ENCODE measurements at places on chromosomes 3 and 15.

DNA sequence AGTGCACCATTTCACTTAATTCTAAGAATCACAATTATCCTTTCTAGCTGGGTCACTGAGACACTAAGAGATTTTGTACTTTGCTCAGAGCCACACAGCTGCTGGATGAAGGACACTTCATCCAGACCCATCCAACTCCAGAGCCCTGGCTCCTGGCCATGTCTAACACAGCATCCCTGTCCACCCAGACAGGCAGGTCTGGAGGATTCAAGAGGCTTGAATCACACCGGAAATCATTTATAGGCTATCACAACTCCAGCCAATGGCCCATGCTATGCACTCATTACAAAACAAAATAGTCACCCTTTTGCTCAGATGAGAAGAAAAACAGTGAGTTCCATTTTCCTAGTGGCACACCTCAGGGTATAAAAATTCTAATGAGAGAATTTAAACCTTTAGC is 198.2 kb upstream of the LMCD1 start:
- H3K4me3 ChIP-seq, result no peak overlapping the region
- no peak for DNase-seq
- no peaks in the 10 kb centered on the region for H3K4me1 ChIP-seq
- H3K36me3 ChIP-seq, result no peaks in the 10 kb centered on the region
- H3K27ac ChIP-seq, result no peak overlapping the region

DNA sequence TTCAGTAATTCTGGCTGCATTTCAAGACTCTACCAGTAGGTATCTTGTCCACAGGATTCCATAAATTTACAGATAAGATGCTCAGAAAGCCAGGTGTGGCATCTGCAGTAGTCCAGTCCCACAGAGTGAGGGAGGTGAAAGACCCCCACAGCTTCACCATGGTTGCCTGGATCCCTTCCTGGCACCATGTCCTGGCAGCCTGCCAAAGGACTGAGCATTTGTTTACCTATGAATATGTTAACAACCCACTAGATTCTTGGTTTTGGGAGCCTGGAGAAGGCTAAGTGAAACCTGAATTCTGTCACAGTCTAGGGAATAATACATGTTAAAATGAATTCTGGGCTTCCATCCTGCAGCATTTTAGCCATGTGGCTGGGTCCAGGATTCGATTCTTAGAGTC is 14.9 kb downstream of the CHST2 start:
- H3K27me3 ChIP-seq, result no peaks in the 10 kb centered on the region
- no peak overlapping the region for H3K27ac ChIP-seq
- H3K4me1 ChIP-seq, result no peaks in the 10 kb centered on the region
- no peak overlapping the region for H3K4me3 ChIP-seq

DNA sequence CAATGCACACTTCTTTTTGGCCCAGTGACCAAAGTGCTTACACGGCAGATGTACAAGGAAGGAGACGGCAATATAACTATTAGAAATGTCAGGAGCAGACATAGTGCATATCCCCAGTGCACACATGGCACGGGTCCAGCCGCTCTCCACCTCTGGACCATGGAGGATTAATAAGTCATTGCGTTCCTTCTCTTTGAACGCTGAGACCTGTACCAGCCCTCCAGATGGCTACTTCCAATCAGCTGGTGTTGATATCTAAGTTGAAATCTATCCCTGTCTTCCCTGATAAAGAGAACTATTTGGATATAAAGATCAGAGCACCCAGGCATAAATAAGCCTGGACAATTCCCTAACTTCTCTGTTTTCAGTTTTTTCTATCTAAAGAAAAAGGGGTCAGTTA is 212.5 kb downstream of the CADPS start:
- H3K4me3 ChIP-seq, result no peak overlapping the region
- H3K4me1 ChIP-seq, result no peaks in the 10 kb centered on the region
- DNase-seq, result no peak
- no peak overlapping the region for H3K27ac ChIP-seq
- no peaks in the 10 kb centered on the region for H3K27me3 ChIP-seq
- H3K36me3 ChIP-seq, result no peaks in the 10 kb centered on the region

GRCh38 chr3:115898656-115899410 is 275.5 kb downstream of the GAP43 start:
- no peaks in the 10 kb centered on the region for H3K27me3 ChIP-seq
- H3K4me3 ChIP-seq, result no peak overlapping the region
- no peaks in the 10 kb centered on the region for H3K36me3 ChIP-seq

GRCh38 chr3:72033666-72034428 is 248.9 kb upstream of the PROK2 start:
- no peaks in the 10 kb centered on the region for H3K4me1 ChIP-seq
- no peak overlapping the region for H3K4me3 ChIP-seq
- H3K27me3 ChIP-seq, result no peaks in the 10 kb centered on the region
- H3K36me3 ChIP-seq, result no peaks in the 10 kb centered on the region
- no peak overlapping the region for H3K27ac ChIP-seq
- DNase-seq, result no peak

DNA sequence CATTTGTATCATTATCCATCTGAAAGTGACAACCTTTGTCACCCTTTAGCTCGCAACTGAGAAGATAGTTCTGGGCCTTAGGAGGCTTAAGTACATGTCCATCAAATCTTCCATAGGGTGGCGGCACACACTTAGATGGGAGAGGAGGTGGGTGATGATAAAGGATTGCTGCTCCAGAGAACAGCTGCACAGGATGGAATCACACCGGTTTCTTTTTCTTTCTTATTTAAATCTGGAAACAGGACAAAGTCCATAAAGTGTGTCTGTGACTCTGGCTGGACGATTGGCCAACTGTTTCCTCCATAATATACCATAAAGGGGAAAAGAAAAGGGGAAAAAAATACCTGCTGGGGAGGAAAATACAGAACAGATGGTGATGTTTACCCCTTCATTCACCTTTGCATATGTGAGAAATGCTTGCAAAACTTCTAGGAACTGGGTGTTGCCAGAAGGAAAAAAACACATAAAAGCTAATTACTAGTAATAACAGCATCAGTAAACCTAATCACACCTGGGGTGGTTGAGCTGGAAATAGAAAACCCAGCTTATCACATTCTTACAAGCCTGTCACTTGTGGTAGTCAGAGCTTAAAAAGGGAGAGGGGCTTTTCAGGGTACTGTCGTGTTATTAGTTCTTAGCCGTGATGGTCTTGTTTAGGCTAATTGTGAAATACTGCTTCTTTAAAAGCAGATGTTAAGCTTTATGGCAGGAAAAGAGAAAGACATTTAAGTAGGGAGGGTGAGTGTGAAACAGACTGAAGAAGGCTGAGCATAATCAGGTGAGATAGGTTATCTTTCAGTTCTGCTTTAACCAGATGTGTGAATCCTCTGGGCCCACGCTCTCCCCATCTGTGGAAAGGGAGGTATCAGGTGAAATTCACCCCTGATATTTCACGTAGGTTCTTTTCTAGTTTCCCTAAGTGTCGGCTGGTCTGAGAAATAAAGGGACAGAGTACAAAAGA is 16.7 kb downstream of the C2CD4A start:
- no peaks in the 10 kb centered on the region for H3K4me1 ChIP-seq
- no peaks in the 10 kb centered on the region for H3K36me3 ChIP-seq
- no peak overlapping the region for H3K27ac ChIP-seq
- DNase-seq, result no peak

DNA sequence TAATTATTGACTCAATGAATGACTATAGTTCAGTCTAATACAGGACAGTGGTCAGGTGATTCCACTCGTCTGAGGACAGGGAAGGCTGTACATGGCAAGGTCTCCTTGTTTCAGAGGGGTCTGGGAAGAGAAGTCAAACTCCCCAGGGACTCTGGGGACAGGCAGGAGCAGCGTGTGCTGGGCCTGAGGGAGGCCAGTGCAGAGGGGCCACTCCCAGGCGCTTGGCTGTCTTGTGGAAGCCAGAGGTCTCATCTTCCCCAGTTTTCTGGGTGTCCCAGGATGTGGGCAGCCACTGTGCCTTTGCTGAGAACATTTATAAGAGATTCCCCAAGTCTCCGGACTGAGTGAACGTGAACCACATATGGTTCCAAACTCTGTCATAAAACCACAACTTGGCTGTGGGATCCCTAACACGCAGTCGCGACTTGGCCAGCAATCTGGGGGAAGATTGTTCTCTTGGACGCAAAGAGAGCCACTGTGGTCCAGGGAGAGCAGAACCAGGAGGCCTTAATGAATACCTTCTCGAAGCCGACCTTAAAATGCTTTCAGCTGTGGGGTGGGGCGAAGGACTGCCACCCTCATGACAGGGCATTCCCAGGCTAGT is 30.4 kb downstream of the BHLHE40 start:
- no peaks in the 10 kb centered on the region for H3K36me3 ChIP-seq
- no peak overlapping the region for H3K4me3 ChIP-seq
- H3K27me3 ChIP-seq, result no peaks in the 10 kb centered on the region
- H3K27ac ChIP-seq, result no peak overlapping the region
- DNase-seq, result no peak

GRCh38 chr3:190217081-190217480 is 96.4 kb upstream of the P3H2 start:
- DNase-seq, result no peak
- H3K4me1 ChIP-seq, result no peaks in the 10 kb centered on the region
- no peaks in the 10 kb centered on the region for H3K27me3 ChIP-seq
- no peak overlapping the region for H3K27ac ChIP-seq

GRCh38 chr3:140472306-140473020 is 205.4 kb upstream of the TRIM42 start:
- H3K36me3 ChIP-seq, result no peaks in the 10 kb centered on the region
- H3K4me3 ChIP-seq, result no peak overlapping the region
- H3K27me3 ChIP-seq, result no peaks in the 10 kb centered on the region
- no peak for DNase-seq
- H3K4me1 ChIP-seq, result no peaks in the 10 kb centered on the region
- no peak overlapping the region for H3K27ac ChIP-seq

DNA sequence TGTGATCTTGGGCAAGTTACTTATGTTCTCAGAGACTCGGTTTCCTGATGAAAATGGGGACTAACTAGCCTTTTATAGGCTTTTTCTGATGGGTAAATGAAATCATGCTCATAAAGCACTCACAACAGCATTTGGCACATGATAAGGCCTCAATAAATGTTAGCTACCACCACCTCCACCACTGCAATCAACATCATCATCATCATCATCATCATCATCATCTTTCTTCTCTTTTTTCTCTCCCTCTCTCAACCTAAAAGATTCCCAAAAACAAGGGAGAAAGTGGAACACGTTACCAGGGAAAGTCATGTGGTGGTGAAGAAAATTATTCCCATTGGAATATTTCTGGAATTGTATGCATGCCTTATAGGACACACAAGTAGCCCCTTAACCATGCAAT is 33.6 kb upstream of the FEZF2 start:
- DNase-seq, result no peak
- H3K4me1 ChIP-seq, result no peaks in the 10 kb centered on the region
- H3K36me3 ChIP-seq, result no peaks in the 10 kb centered on the region
- no peak overlapping the region for H3K27ac ChIP-seq

GRCh38 chr3:153042088-153042487 is 119.9 kb upstream of the RAP2B start:
- DNase-seq, result no peak
- H3K27ac ChIP-seq, result no peak overlapping the region
- no peaks in the 10 kb centered on the region for H3K27me3 ChIP-seq
- no peaks in the 10 kb centered on the region for H3K36me3 ChIP-seq
- H3K4me1 ChIP-seq, result no peaks in the 10 kb centered on the region
- no peak overlapping the region for H3K4me3 ChIP-seq

DNA sequence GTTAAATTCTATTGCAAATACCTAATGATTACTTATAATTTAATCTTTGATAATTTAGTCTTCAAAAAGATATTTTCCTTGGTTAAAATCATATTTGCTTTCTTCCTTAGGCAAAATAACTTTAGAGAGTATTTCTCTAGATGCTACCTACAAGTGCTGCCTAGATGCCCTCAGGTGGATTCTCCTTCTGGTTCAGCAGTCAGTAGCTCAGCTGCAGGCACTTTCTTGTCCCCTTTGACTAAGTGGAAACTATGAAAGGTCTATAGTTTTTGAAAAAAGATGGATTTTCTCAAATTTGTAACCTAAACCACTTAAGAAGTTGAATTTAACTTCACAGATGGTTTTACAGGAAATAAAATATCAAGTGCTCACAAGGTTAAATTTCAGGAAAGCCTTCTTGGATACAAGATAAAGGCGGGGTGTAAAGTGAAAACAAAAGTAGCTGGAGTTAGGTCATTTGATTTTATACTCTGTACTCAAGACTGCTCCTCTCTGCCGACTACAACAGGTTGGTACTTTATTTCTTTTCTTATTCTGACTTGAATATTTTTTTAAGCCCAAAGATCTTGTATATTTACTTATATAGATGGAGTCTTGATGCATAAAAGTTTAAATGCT is at the start of gene ACKR4:
Gene ACKR4 (plus strand): TSS at position 455 of the 618 bp plus-strand sequence. CDS start 3,128 bp downstream, outside the sequence.
- no peaks in the 10 kb centered on the region for H3K27me3 ChIP-seq
- H3K36me3 ChIP-seq, result no peaks in the 10 kb centered on the region
- H3K4me1 ChIP-seq, result no peaks in the 10 kb centered on the region
- no peak within 1 kb of the TSS for H3K4me3 ChIP-seq
- no peak within 1 kb of the TSS for H3K27ac ChIP-seq

GRCh38 chr3:151278230-151278629 is at the start of gene P2RY14:
Gene P2RY14 (minus strand): TSS chr3:151278542. CDS start chr3:151214316, 64,226 bp downstream.
- DNase-seq, result no peak
- H3K4me3 ChIP-seq, result no peak within 1 kb of the TSS
- H3K4me1 ChIP-seq, result peaks cover 20% of the 10 kb centered on the region
- peak within 1 kb of the TSS; percentile 45 for H3K27ac ChIP-seq
- no peaks in the 10 kb centered on the region for H3K27me3 ChIP-seq
- H3K36me3 ChIP-seq, result no peaks in the 10 kb centered on the region

GRCh38 chr15:69669446-69669845 is 216.8 kb downstream of the RPLP1 start:
- H3K4me1 ChIP-seq, result peaks cover 20% of the 10 kb centered on the region
- no peaks in the 10 kb centered on the region for H3K36me3 ChIP-seq
- H3K27me3 ChIP-seq, result no peaks in the 10 kb centered on the region
- no peak overlapping the region for H3K27ac ChIP-seq

- no peaks in the 10 kb centered on the region for H3K36me3 ChIP-seq
- no peak overlapping the region for H3K27ac ChIP-seq
- no peak for DNase-seq
- H3K4me3 ChIP-seq, result no peak overlapping the region
These were observed 28.5 kb downstream of the TMEM41A start for GRCh38 chr3:185470323-185470722.

DNA sequence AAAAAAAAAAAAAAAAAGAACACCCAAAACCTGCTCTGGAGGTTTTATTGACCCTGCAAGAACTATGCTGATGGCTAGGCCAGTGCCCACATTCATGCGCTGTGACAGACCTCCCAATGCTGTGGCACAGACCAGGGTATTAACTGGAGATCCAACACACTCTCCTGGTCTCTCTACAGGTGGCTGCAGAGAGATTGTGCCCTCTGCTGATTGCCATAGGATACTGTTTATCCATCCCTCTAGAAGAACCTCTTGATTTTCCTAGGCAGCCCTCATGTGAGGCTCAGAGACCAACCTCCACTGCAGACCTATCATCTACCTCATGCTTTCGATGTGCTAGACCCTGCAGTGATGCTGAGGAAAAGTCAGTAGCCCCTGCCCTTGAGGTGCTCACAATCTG is 125.5 kb upstream of the TRIM42 start:
- H3K4me1 ChIP-seq, result no peaks in the 10 kb centered on the region
- H3K27me3 ChIP-seq, result no peaks in the 10 kb centered on the region
- no peak for DNase-seq
